ENCODE measurements at places on chromosomes 16 and 17.
A peak's percentile ranks its signal among the peaks of the same experiment; 100 is the strongest.

DNA sequence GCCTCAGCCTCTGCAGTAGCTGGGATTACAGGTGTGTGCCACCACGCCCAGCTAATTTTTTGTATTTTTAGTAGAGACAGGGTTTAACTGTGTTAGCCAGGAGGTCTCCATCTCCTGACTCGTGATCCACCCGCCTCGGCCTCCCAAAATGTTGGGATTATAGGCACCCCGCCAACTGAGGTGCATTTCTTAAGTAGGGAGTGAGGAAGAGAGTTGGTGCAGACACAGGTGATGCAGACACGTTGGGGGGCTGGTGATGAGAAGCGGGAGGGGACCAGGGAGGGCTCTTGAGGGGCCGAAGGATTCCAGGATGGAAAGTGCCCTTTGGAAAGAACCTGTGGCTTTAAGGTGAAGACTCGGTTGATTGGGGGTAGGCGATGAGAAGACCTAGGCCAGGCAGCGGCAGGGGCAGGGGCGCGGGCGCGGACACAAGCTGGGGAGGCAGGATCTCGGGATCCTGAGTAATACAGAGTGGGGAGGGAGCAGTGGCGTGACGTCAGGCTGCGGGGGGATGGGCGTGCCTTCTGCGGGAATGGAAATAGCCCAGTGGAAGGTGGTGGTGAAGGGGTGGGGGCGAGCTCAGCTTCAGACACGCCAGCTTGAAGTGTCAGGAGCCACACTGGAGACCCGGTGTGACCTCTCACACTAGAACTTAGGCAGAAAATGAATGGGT is 2.5 kb upstream of the ATP6V0C start:
- no peak for DNase-seq

DNA sequence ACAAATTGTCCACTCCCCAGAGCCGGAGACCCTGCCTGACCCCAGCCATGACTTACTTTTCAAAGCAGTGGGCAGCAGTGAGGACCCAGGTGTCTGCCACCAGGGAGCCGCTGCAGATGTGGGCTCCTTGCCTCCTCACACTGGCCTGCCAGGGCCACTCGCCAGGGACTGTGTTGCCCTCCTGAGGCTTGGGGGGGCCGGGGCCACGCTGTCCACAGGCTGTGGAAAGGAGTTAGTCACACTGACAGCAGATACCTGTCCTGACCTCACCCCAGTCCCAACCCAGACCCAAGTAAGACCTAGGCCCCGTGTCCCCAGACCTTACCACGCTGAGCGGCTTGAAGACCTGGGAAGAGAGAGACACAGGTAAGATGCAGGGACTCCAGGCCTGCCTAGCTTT is 1.3 kb downstream of the PRSS53 start:
- no peak for DNase-seq

- DNase-seq: no peak
Measured at GRCh38 chr16:2090777-2091546, 43.2 kb downstream of the TSC2 start.

- DNase-seq: no peak
Measured at GRCh38 chr17:8900207-8900606, 32.7 kb upstream of the PIK3R6 start.

GRCh38 chr16:68064791-68065365 is 20.3 kb upstream of the NFATC3 start:
- DNase-seq: peak; percentile 24

DNA sequence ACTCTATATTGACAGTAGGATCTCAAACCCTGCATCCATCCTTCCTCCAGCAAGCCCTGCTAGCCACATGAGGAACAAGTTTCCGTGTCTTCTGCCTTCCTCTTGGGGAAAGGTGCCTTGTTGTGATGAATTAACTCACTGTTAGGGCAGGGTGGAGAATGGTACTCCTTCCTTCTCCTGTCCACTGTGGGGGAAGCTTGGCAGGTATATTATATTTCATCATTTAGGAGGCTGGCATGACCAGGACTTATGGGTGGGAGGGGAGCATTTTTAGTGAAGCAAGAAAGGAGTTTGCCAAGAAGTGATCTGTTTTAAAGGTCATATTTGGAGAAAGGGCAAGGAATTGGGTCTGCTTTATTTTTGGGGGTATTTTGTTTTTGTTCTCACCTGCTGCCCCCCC is 9.3 kb upstream of the CDC6 start:
- no peak for DNase-seq

DNA sequence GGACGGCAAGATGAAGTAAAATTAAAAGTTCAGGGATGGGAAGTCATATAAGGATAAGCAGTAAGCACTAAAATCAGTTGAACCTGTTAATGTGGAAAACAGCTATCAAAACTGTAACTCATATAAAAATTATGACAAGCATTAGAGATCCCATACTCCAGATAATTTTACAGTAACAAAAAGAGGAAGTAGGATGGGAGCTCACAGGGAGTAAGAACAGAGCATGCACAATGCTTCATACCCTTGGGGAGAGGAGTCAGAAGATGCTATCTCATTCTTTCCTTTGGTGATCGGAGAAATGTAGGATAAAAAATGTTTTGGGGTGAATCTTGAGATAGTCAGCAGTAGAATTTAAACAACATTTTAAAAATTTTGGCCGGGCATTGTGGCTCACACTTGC is 164.7 kb upstream of the CACNG5 start:
- DNase-seq: no peak

- no peak for DNase-seq
Measured at GRCh38 chr16:16937576-16937975, 533.2 kb downstream of the XYLT1 start.

DNA sequence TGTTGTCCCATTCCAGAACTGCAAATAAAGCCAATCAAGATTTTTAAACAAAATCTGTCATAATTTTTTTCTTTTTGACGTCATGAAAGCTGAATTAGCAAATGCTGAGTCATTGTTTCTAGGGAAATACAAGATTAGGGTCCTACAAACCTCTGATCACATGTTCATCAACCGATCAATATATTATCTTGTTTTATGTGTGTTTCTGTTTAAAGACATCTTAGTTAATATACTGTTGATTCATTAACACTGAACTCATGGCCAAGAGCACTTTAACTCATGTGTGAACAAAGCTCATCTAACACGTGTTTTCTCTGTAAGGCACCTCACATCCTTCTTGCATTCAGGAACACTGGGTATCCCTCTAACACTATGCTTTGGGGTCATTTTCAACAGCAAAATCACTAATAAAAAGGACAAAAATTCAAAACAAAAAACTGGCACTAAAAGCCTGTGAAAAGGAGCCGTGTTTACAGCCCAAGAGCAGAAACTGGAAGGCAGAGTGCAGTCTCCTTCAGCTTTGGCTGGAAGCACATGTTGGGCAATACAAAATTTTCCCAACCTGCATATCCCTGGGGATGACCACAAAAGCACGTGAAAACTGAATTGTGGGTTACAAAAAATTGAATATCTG is 102.5 kb downstream of the PARN start:
- no peak for DNase-seq

GRCh38 chr17:83132251-83133081 is 53.1 kb downstream of the METRNL start:
- no peak for DNase-seq

DNA sequence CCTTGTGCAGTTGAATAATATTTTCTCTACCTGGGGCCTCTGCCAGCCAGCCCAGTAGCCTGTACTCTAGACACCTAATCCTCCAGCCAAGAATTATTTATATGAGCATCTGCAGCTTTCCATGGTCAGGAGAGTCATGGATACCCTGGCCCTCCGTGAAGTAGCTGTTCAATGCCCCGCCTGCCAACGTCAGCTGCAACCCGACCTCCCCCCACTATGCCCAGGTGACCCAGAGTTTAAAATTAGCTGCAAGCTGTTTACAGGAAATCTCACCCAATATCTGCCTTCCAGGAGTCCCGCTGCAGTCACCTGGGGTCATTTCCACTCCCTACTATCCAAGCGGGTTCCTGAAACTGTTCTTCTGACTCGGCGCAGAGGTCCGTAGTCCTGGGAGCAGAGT is 12.3 kb downstream of the SDR42E2 start:
- no peak for DNase-seq

DNA sequence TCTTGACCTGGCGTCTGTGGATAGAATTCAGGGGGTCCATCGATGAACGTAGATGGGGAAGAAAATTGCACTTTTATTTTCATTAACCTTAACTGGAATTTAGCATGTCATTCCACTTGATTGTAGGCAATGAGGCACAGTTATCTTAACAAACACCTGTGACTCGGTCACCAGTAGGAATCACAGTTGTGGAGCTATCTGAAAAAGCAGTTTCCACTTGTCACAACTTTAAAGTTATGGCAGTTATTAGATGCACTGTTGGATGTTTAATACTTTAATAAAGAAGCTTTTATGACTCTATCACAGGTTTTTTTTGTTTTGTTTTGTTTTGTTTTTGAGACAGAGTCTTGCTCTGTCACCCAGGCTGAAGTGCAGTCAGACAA is 83.7 kb upstream of the LGALS9 start:
- no peak for DNase-seq

GRCh38 chr17:61536422-61536955 is 54.5 kb downstream of the NACA2 start:
- no peak for DNase-seq

DNA sequence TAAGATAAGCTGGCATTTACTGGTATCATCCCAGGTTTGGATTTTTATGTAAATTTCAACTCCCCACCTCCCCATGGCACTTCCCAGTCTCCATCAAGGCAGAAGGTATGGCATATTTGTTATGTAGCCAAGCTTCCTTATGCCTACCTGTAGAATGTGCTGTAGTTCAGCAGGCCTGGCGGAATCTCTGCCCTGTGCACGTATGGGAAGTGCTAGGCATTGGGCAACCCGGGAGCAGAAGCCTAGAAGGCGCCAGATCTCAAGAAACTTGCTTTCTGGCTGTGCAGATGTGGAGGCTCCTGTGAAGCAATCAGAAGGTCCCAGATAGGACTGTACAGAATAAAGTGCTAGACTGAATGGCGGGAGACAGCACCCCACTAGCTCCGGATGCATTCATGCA is 64.7 kb downstream of the SNX20 start:
- no peak for DNase-seq

- no peak for DNase-seq
Measured at GRCh38 chr17:4032738-4033137, 68.5 kb upstream of the ATP2A3 start.

GRCh38 chr17:68783861-68784260 is 171.3 kb downstream of the ABCA8 start:
- DNase-seq: no peak

DNA sequence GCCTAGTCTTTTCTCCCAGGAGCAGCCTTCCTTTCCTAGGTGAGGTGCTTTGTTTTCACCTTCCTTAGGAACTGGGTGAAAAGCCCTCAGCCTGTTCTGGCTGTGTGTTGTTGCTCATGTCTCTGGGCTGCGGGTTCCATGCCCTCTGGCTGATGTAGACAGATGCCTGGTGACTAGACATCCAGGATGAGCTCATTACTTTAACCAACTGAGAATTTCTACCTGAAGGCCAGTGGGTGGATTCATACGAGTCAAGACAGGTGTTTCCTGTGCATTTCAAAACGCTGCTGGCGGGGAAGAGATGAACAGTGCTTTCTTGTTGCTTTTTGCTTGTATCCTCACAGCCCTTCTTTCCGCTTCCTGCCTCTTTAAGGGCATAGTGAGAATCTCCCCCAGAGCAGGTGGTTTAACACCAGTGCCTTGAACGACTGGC is 22.3 kb downstream of the SAP30BP start:
- DNase-seq: no peak

DNA sequence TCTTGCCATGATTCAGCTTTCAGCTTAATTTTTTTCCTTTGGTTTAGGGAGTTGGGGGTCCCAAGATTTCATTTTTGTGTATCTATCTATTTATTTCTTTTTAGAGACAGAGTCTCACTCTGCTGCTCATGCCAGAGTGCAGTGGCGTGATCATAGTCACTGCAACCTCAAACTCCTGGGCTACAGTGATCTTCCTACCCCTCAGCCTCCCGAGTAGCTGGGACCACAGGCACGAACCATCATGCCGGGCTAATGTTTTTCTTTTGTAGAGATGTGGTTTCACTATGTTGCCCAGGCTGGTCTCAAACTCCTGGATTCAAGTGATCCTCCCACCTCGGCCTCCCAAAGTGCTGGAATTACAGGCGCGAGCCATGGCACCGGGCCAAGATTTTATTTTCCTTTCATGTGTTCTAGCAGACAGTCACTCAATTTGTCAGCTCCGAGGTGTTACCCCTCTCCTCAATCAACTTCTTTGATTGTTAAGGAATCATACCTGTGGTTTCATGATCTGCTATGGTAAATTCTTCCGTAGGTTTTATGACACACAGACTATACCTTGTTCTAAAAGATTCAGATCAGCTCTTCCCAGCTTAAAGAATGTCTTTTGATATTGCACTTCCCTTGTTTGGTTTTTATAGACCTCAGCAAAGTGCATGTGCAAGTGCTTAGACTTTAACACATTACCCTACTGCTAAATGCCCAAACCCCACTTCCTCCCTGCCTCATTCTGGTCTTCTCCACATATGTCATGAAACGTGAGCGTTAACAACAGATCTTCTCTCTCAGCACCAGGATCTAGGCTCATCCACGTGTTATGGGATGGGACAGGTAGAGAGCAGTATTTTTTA is 13.0 kb downstream of the UNC45B start:
- DNase-seq: no peak

DNA sequence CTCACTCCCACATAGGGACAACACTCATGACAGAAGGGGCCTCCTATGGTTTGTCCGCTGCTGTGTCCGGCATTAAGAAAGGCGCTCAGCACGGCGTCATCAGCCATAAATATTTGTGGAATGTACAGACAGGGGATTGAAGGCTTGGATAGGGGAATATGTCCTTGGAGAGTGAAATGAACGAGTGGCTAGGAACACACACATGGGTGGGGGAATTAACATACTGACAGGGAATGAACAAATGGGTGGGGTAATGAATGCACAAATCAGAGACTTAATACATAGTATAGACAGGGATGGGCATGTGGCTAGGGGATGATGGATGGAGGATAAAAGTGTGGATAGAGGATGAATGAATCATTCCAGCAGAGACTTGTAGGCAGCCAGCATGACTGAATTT is 154.0 kb upstream of the HSBP1 start:
- no peak for DNase-seq

- DNase-seq: no peak
Measured at GRCh38 chr17:72682605-72683004, 409.9 kb downstream of the SLC39A11 start.

DNA sequence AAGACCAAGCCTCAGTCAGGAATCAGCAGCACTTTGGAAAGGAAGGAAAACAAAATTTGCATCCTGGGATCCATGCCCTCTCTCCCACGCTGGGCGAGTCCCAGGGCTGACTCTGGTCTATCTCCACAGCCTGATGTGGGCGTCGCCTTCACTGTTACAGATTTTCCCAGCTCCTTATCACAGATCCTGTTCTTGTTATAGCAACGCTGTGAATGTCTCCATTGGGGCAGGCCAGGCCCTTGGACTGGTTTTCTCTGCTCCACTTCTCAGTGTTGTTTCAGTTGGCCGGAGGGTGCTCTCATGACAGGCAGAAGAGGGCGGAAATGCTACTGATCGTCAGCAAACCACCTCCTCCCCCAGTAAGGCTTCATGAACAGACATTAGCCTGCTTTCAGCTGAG is 127.9 kb upstream of the CDH11 start:
- no peak for DNase-seq

Measured in NCI-H1436 (cell line).